ENCODE measurements at places on chromosomes 7 and 10.

DNA sequence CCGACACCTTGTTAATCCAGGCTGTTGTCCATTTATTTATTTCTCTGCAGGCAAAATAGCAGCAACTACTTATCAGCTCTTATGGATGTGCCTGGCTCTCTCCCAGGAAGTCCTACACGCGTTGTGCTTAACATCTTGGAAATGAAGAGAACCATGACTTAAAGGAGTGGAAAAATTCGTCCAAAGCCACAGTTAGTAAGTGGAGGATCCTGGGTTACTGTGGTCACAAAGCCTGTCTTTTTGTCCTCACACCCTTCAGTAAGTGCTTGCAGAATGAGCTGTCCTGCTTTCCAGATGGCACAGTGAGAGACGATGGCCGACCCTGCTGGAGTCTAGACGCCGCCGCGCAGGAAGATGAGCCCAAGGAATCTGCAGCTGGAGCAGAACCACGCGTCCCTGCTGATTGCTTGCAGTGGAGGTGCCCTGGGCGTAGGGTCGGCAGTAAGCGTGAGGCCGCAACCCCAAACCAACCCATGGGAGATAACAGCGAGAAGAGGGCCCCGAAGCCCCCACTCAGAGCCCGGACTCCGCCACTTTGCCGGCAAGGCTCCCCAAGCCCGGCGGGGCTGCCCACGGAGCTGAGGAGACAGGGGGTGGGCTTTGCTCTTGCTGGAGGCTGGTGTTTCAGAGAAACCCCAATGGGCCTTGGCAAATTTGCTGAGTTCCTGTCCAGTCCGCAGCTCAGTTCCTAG, 178.6 kb downstream of the CXCL12 start:
- H3K4me3 ChIP-seq, result no peak overlapping the region
- H3K27ac ChIP-seq, result no peak overlapping the region
- DNase-seq, result no peak
- no peaks in the 10 kb centered on the region for H3K27me3 ChIP-seq
- H3K4me1 ChIP-seq, result no peaks in the 10 kb centered on the region
- H3K36me3 ChIP-seq, result no peaks in the 10 kb centered on the region

- H3K27ac ChIP-seq, result no peak overlapping the region
- H3K27me3 ChIP-seq, result peaks cover 8% of the 10 kb centered on the region
- no peak for DNase-seq
- H3K4me3 ChIP-seq, result no peak overlapping the region
- H3K4me1 ChIP-seq, result no peaks in the 10 kb centered on the region
- no peaks in the 10 kb centered on the region for H3K36me3 ChIP-seq
Measured at GRCh38 chr10:69049566-69049961, 38.3 kb upstream of the SRGN start.

DNA sequence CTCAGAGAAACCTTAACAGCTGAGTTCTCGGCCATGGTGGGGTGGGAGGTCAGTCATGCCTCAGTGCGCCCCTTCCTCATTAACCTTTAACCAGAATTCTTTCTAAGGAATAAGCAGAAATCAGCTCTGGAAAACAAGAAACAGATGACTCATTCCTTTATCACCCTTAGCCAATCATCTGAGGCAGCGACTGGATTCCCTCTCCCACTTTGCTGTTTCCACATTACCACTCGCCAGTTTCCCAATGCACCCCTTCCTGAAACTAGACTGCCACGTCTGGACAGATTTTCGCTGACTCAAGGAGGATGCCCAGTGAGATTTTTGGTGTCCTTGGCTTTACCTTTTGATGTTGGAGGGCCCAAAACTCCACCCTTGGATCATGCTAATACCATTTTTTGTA, 223.8 kb downstream of the PLXDC2 start:
- no peak for DNase-seq
- H3K4me1 ChIP-seq, result peaks cover 4% of the 10 kb centered on the region
- H3K4me3 ChIP-seq, result no peak overlapping the region
- H3K27me3 ChIP-seq, result no peaks in the 10 kb centered on the region
- H3K36me3 ChIP-seq, result peaks cover 5% of the 10 kb centered on the region

DNA sequence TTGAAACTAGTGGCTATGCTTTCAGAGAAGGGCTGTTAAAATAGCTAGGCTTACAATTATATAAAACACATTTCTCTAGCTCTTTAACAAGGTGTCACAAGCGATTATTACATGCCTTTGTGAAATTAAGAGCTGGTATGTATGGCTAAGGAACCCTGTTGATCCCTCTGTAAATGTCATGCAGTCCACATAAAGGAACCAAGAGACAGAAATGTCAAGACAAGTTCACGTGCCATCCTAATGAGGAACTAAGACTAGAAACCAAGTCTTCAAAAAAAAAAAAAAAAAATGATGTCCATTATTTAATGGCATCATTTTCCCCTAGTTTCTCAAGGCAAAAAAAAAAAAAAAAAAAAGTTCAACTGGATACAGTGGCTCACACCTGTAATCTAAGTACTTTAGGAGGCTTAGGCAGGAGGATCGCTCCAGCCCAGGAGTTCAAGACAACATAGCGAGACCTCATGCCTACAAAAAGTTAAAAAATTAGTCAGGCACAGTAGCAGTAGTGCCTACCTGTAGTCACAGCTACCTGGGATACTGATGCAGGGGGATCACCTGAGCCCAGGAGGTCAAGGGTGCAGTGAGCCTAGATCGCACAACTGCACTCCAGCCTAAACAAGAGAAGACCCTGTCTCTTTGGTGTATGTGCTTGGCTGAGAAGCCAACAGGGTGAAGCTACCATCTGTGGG, 63.4 kb downstream of the SRPK2 start:
- peaks cover 12% of the 10 kb centered on the region for H3K36me3 ChIP-seq
- no peaks in the 10 kb centered on the region for H3K27me3 ChIP-seq
- no peak overlapping the region for H3K4me3 ChIP-seq
- no peak overlapping the region for H3K27ac ChIP-seq
- peaks cover 3% of the 10 kb centered on the region for H3K4me1 ChIP-seq

GRCh38 chr10:94631077-94631875, 52.3 kb upstream of the CYP2C18 start:
- H3K27me3 ChIP-seq, result no peaks in the 10 kb centered on the region
- H3K36me3 ChIP-seq, result peaks cover 1% of the 10 kb centered on the region
- peaks cover 13% of the 10 kb centered on the region for H3K4me1 ChIP-seq
- no peak overlapping the region for H3K27ac ChIP-seq
- no peak for DNase-seq
